ENCODE measurements at places on chromosomes 3 and 15.
A peak's percentile ranks its signal among the peaks of the same experiment; 100 is the strongest.

- no peak for DNase-seq
These were observed 28.1 kb downstream of the NKIRAS1 start for GRCh38 chr3:23888617-23889228.

GRCh38 chr3:11379238-11379823 is 107.1 kb downstream of the ATG7 start:
- no peak for DNase-seq

GRCh38 chr15:97406841-97407240 is 553.7 kb upstream of the ARRDC4 start:
- no peak for DNase-seq

- no peak for DNase-seq
These were observed 44.0 kb downstream of the SMAD3 start for GRCh38 chr15:67109141-67110034.

DNA sequence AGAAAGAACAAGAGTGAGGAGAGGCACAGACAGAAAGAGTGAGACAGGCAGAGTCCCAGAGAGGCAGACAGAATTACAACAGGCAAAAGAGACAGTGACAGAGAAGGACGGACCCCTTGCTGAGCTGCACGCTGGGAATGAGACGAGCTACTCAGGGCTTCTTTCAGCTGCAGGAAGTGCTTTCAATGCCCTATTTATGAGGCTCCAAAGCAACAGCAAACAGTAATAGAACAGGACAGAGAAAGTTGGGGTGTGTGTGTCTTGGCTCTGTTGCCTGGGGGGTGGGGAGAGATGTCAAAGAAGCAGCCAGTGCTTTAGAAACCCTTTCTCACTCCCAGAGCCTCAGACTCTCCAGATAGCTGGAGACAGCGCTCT is 502 bp upstream of the TIMP4 start:
- DNase-seq: no peak

DNA sequence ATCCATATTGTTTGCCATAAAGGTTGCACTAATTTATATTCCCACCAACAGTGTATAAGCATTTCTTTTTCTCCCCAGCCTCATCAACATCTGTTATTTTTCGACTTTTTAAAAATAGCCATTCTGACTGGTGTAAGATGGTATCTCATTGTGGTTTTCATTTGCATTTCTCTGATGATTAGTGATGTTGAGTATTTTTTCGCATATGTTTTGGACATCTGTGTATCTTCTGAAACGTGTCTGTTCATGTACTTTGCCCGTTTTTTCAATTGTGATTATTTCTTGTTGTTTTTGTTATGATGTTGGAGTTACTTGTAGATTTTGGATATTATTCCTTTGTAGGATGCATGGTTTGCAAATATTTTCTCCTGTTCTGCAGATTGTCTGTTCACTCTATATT is 46.5 kb downstream of the TP63 start:
- no peak for DNase-seq

DNA sequence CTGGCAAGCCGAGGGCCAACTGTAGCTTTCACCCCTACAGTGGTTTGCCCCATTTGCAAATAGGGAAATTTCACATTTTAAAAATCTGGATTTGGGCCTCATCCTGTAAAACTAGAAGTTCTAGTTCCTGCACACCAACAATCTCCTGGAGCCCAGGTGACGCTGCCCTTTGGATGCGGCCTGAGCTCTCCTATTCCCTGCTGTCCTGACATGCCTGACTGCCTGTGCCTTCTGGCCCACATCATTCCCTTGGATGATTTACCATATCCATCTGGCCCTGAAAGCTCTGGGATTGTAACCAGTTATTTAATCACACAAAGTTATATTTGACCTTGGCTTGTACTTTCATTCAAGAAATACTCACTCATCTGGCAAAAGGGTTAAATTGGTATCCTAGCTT is 272.3 kb downstream of the ARRDC4 start:
- no peak for DNase-seq

DNA sequence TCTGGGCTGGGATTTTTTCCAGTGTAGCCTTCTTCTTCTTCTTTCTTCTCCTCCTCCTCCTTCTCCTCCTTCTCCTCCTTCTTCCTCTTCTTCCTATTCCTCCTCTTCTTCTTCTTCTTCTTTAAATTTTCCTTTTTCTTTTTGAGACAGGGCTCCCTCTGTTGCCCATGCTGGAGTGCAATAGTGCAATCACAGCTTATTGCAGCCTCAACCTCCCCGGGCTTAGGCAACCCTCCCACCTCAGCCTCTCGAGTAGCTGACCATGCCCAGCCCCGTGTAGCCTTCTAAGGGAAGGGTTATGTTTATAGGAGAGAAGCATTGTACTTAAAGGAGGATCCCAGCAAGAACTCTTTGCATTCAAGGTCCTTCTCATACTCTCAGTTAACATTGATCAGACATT is 24.0 kb upstream of the MYO1E start:
- no peak for DNase-seq

GRCh38 chr15:68550498-68551295 is 28.1 kb upstream of the CORO2B start:
- peak; percentile 51 for DNase-seq

GRCh38 chr3:189573004-189573403 is 58.2 kb upstream of the TP63 start:
- no peak for DNase-seq

DNA sequence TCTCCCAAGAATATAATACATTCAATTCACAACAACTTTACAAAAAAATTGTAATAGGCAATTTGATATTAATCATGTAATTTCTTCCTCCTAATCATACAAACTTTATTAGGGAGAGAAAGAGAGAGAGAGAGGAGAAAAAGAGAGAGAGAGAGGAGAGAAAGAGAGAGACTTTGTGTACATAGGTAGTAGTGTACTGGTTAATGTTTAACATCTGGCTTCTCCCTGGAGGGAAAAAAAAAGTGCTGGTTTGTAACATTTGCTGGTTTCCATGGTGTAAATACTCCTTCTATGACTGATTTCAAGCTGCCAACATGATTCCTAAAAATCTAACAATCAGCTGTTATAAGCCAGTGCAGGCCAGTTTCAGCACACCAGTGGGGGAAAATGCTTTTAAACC is 98.0 kb upstream of the ARHGEF26 start:
- DNase-seq: no peak

- DNase-seq: no peak
These were observed 522.3 kb upstream of the CFAP20DC start for GRCh38 chr3:59572106-59572505.

DNA sequence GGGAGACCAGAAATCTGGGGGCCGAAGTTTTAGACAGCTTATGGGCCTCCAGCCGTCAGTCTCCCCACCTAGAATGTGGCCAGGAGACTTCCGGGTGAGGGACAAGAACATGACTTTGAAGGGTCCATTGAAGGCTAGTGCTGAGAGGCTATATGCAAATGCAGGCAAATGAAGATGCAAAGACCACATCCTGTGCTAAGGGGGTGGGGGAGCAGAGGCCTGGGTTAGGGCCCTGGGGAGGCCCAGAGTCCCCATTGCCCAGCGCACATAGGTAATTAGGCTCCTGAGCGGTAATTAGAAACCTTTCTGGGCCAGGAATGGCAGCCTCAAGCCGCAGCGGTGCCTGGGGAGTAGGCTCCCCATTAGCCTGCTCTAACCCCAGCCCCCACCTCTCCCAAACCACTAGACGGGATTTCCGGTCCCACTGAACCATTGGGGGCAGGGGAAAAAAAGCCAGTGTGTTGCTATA is 6.8 kb downstream of the CSK start:
- peak; percentile 70 for DNase-seq

- DNase-seq: no peak
These were observed 81.1 kb downstream of the FILIP1L start for GRCh38 chr3:100033184-100033583.

GRCh38 chr15:62607114-62607462 is 435.5 kb upstream of the TPM1 start:
- no peak for DNase-seq

GRCh38 chr15:74050556-74051234 is 31.7 kb downstream of the GOLGA6A start:
- no peak for DNase-seq

- DNase-seq: no peak
These were observed 8.7 kb upstream of the GRM2 start for GRCh38 chr3:51698209-51698608.

- DNase-seq: peak; percentile 67
These were observed 11.9 kb downstream of the GRM2 start for GRCh38 chr3:51718547-51719409.

GRCh38 chr3:171206283-171206682 is 179.8 kb upstream of the SLC2A2 start:
- no peak for DNase-seq

DNA sequence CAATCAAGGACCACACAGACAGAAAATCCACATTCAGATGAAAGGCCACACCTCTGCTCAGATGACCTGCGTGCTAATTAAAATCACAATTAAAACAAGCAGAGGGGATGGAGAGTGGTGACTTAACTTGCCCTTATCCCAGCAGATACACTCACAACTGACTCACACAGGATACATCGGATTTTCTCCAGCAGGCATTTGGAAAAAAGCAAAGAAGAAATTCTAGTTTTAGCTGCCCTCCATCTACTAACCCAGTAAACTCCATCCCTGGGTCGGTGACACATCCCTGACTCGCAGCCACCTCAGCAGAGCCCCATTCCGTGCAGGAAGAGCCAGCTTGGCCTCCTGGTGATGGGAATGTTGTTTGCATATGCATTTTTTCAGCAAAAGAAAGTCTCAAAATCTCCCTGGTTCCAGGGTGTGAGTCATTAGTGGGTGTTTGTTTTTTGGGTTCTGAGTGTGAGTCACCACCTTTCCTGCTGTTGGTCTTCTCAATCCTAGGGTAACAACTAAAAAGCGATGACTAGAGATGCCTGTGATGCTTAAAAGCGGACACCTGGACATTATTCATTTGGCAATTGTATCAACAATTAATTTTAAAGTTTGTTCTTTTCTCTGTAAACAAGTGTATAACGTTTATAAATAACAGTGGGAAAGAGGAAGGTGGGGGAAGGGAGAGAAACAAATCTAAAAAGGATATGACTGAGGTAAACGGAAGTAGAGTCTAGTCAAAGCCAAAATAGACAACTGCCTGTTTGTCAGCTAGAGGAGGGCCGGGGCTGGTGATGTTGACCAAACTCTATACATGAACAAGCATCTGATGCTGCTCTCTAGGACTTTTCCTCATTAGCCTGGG is 49.8 kb upstream of the SLC4A7 start:
- DNase-seq: peak; percentile 39

DNA sequence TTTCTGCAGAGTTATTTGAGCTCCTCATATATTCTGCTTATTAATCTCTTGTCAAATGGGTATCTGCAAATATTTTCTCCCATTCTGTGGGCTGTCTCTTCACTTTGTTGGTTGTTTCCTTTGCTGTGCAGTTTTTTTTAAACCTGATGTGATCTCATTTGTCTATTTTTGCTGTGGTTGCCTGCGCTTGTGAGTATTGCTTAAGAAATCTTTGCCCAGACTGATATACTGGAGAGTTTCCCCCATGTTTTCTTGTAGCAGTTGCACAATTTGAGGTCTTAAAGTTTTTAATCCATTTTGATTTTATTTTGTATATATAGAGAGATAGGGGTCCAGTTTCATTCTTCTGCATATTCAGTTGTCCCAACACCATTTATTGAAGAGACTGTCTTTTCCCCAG is 102.3 kb downstream of the POLQ start:
- no peak for DNase-seq

DNA sequence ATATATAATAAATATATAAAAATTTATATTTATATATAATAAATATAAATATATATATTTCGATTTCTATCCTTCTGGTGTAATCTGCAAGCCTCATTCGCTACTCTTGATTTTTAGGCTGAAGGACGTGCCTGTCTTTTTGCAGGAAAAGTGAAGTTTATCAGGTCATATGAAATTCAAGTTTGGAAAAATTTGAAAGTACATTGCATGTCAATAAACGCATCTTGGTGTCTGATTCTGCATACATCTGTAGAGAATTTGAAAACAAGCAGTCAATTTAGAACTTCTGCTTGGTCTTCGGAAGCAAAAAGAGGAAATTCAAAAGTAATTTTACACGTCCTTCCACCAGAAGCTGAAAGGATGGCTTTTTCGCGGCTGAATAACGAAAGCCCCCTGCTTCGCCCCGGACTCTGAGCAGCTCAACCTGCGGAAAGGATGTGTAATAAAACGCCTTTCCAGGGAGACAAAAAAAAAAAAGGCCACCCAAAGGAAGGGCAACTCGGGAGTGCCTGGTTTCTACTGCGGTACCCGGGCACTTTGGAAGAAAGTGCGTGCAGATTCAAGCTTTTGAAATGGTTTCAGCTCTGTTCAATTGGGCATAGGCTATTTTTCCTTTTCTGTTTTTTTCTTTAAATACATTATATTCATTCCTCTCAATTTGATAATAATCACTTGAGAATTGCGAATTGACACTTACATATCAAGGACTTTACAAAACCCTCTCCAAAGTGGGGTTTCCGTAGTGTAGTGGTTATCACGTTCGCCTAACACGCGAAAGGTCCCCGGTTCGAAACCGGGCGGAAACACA is 1.5 kb upstream of the MYNN start:
- DNase-seq: peak; percentile 64

DNA sequence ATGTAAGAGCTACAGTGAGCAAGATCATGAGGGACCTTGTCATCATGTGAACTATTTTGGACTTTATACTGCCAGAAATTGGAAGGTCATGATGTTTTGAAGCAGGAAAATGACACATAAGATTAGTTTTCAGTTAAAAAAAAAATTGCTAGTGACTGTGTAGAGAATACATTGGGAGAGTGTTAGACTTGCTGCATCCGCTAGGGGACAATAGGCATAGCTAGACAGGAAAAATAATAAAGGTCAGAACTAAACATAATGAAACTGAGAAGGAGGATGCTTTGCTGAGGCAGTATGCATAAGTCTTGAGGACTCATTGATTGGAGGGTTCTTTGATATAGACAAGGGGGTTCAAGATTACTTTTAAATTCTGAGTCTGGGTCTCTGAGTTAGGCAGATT is 275.8 kb upstream of the KCNH8 start:
- no peak for DNase-seq

Measured in T-helper 2 cell treated with Interferon-gamma antibody and Interleukin-4, amounts not matched to agents 5 μg/mL and 100 μg/mL, for 36 hours (primary cell).